ENCODE measurements at places on chromosomes 1 and 21.

DNA sequence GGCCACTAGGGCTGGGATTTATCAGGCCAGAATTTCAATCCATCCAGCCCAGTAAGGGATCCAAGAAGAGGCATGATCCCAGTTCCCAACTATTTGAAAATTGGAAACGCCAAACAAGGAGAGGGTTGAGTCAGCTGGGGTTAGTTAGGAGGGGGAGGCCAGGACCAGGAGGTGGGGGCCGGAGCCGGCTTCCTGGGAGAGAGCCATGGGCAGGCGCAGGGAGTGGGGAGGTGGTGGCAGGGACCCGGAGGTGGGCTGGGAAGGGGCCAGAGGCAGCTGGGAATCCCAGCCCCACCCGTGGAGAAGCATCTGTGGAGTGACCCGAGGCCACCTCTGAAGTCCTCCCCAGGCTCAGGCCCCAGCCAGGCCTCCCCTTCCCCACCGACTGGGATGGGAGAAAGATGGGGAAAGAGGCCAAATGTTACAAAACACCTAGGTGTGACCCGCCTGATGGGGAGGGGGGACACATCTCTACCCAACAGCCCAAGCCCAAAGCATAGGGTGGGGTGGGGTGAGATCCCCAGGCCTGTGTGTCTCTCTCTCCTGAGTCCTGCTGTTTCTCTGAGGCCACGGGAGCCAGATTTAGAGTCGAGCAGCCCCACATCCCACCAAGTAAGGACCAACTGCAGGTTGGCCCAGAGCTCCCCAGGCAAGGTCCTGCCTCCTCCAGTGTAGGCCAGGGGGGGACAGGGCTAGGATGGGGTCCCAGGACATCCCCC, 10.1 kb downstream of the HSPG2 start:
- DNase-seq, result no peak

DNA sequence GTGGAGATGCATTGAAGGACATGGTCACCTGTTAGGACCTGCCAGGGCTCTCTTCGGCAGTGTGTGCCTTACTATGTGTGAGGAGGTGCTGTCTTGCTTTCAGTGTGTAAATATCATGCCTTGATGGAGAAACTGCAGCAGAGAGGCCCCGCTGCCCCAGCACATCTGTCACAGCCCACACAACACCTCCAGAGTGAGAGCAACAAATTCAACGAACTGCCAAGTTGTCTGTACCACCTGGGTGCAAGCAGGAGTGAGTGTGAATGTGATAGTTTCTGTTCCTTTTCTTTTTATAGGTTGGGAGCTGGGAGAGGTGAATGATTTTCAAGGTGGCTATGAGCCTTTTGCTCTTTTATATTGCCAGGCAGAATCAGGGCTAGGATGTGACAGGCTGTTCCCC, 114.6 kb upstream of the KIAA0040 start:
- no peak for DNase-seq

DNA sequence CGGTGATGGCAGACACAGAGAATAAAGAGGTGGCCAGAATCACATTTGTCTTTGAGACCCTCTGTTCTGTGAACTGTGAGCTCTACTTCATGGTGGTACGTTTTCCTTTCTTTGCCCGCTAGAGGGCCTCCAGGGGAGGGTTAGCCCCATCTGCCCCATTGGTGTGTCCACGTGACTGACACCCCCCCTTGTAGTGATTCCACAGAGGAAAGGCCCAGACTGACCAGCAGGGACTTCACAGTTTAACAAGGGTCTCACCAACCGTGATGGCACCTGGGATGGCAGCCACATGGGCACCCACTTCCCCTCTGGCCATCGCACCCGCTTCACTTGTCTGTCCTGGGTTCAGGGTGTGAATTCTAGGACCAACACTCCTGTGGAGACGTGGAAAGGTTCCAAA, 22.3 kb upstream of the SARS1 start:
- DNase-seq, result no peak

DNA sequence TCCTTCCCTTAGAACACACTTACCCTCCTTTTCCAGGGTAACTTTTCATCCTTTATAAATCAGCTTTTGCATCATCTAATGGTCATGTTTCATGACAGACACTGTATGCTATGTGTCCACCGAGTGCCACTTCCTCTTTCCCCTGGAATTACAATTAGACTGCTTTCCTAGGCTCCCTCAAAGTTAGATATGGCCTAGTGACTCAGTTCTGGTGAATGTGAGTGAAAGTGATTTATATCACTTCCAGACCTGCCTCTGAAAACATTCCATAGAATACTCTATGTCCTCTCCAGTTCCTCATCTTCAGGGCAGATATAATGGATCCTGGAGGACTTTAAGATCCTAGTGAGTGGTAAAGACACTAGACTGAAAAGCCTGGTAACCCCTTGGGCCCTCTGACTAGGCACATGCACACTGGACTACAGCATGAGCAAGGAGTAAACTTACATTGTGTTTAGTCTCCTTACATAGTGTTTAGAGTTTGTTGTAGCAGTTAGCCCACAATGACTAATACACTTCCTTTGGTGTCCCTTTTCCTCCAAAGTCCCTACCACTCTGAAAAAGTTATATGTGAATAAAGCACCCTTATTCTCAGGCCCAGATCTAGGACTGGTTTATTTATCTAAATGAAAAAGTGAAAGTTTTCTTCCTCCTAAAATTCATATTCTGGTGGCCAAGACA, 59.3 kb downstream of the GPR88 start:
- DNase-seq, result no peak

DNA sequence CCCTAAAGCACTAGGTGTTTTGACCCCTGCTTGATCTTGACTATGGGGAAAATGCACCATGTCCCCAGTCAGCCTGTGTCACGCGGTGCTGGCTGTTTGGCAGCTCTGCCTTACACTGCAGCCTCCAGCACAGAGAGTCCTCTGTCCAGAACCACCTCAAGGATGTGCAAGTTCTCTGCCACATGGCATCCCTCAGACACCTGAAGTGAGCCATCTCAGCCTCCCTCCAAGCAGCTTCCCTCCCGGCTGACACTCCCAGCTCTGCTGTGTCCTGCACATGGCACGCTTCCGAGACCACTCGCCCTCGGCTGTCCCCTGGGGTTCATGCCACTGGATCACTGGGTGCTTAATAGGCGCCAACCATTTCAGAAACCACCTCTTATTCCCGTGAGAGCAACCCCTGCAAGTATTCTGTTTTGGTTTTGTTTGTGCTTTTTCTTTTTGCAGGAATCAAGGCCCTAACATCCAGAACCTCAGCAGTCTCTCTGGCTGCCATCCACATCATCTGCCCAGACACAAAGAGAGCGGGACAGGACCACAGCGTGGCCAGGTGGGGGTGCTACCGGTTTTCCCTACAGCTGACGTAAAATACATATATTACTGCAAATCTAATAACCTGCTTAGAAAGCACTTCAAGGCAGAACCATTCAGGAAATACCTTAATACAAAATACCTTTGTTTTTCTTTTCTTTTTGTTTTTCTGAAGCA, 45.7 kb downstream of the CAPZB start:
- no peak for DNase-seq

- no peak for DNase-seq
These were observed 97.5 kb upstream of the KCNE2 start for GRCh38 chr21:34266351-34266750.

- no peak for DNase-seq
These were observed 317.1 kb downstream of the NTNG1 start for GRCh38 chr1:107457989-107458388.

- no peak for DNase-seq
These were observed 64.9 kb downstream of the MEF2D start for GRCh38 chr1:156435545-156436140.

GRCh38 chr1:67726224-67726623, 41.2 kb downstream of the GADD45A start:
- no peak for DNase-seq

GRCh38 chr1:241411776-241412338, 54.9 kb upstream of the RGS7 start:
- DNase-seq, result no peak

- peak; percentile 61 for DNase-seq
These were observed 32.1 kb downstream of the CD244 start for GRCh38 chr1:160830321-160831153.

DNA sequence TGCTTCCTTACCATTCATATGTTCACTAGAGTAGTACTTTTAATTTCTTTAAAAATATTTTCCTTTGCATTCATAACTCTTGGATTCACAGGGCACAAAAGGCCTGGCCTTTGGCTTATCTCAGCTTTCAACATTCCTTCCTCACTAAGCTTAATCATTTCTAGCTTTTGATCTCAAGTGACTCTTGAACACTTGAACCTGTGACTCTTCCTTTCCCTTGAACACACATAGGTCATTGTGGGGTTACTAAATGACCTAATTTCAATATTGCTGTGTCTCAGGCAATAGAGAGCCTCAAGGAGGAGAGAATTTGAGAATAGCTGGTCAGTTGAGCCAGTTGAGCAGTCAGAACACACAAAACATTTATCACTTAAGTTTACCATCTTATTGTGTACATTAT, 49.9 kb downstream of the COL11A1 start:
- no peak for DNase-seq

DNA sequence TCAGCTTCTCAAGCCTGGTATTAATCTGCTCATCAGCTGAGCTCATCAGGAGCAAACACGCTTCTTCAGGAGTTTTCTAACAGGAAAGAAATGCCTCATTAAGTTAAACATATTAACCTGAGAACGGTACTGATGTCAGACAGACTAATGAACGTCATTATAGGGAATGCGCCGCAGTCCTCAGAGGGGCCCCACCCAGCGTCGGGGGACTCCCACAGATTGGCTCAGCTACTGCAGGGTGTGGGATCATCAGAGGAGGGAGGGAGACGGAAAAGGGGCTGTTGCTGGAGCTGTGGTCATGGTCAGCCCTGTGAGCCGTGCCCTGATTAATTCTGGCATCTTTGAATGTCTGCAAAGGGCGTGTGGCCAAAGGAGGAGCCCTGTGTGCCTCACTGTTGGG, 348.5 kb downstream of the PTPRU start:
- DNase-seq, result no peak

- no peak for DNase-seq
These were observed 60.7 kb upstream of the CDC42BPA start for GRCh38 chr1:227378871-227379554.

DNA sequence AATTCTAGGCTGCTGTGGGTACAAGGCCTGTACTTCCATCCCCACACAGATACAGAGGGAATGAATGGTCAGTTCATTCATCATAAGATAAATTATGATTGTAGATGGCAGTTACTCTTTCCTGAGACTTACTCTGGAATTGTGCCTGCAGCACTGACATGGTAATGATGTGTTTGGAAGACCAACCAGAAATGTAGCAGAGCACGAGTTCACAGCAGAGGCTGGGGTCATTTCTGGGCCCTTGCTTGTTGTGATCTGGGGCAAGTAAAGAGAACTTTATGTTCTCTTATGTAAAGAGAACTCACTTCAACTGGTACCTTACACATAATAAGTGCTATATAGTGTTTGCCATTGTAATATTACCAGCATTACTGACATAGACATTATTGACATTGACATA, 411.9 kb downstream of the NTNG1 start:
- DNase-seq, result no peak

DNA sequence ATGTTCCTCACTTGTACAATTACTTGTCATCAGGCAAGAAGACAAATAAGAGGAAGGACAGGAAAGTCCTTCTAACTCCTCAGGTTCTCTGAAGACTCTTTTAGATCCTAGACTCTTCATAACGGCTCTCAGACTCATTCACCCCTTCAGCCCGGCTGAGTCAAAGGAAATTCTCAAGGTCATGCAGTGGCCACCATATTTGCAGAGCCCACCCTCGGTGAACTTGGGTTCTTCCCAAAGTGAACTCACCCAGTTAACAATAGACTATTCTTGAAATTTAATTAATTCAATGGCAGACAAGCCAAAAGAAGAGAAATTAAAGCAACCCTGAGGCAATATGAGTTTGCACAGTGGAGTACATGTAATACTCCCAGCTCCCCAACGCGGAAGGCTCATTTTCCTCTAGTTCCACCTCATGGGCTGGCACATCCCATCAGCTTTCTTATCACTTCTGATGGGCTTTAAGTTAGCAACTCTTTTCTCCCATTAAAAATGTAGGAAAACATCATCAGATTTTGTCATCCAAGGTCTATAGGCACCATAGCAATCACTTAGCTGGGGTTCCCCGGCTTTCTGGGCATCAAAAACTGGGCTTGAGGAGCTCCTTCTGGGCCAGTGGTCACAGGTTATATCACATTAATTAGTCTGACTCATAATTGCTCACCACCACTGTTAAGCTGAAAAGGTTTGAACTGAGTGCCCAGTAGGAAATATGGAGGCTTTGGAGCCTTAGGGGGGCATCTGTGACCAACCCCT, 27.8 kb upstream of the TIAM1 start:
- DNase-seq, result no peak

GRCh38 chr1:95953015-95953414, 719.0 kb downstream of the RWDD3 start:
- no peak for DNase-seq
